ENCODE measurements at places on chromosomes 4 and X. TPM values are rescaled to one million over a fixed set of nuclear protein-coding genes. Genes with fewer than 3 reads are reported as not detected.

GPRASP3 gene
- 0.59 TPM for polyA plus RNA-seq

LONRF3 gene
- polyA plus RNA-seq: 1.5 TPM

MTTP gene
- not detected for polyA plus RNA-seq

DNA sequence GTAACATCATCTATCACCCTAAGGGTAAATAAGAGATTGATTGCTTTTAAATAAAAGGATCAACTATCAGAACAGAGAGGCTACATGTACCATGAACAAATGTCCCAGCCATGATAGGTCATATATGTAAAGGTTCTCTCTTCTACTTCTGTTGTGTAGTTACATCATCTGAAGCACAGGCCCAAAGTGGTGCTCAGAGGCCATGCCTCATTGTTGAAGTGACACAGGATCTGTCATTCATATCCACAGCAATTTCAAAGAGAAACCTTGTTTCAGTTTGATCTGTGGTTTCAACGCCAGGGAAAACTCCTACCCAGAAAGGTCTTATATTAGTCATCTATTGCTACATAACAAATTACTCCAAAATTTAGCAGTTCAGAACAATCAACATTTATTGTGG is 269.2 kb upstream of the MAOA start:
- no peak for DNase-seq

DNA sequence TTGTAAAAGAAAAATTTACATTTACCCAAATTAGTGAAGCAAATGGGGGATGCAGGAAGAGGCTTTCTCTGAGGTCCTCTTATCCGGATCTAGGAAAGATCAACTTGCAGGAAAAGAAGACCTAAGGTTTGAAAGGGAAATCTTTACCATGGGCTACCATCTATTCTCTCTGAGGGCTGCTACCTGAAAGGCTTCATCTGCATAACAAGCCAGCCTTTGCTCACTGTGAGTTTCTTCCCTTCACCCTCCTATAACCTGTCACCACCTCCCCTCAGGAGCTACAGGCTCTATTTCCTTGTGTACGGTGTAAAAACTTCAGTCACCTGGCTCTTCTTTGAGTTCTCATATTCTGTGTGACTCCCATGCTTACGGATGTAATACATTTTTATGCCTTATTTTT is 118.6 kb upstream of the BEND4 start:
- no peak for DNase-seq

DNA sequence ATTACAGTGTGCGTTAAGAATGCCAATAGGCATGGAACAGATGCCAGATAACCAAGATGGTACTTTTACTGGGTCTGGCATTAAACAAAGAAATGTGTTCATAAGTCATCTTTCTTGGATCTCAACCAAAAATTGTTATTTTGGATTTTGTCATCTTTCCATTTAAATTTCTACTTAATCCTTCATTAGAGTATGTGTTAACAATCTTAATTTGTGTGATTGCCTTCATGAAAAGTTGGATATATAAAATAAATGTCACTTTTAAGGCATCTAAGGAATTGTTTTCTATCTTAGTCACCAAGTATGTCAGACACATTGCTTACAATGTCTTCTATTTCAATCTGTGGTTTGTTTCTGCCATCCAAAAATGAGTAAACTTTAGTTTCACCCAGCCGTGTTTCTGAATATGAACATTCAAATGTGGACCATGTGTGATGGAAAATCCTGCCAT is 87.5 kb downstream of the PALLD start:
- no peak for DNase-seq

- DNase-seq: no peak
These were observed 163.3 kb upstream of the USP38 start for GRCh38 chr4:143021384-143021783.

GRCh38 chrX:115957862-115958490 is 212.6 kb upstream of the AGTR2 start:
- DNase-seq: no peak

- no peak for DNase-seq
These were observed 30.8 kb downstream of the DIAPH2 start for GRCh38 chrX:96715481-96715880.

DNA sequence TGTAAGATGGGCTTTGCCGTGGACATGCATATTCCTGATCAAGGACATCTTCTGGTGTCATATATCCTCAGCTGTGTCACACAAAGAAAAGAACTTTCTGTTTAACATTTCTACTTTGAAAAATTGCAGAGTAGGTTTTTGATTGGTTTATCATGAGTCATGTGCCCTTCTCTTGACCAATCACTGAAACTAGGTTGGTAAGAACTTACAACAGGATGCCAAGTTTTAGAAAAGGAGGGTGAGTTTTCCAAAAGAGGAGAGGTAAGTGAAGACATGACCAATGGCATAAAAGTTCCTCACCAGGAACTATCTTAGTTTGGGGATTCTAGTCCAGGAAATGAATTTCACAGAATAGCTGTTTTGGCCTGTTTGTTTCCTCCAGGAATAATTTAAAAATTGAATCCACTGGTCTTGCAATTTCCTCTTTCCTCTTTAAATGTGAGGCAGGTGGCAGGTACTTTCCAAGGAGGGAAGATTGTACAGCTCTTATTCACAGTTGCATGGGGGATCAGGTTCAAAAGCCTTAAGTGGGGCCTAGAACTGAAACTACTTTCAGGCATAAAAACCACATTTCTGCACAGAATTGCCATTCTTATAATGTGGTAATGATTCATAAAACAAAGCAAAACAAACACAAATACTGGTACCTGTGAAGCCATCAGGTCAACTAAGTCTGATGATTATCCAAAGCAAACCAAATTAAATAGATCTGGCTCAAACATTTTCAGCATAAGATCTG is 1114.5 kb upstream of the LCORL start:
- no peak for DNase-seq

DNA sequence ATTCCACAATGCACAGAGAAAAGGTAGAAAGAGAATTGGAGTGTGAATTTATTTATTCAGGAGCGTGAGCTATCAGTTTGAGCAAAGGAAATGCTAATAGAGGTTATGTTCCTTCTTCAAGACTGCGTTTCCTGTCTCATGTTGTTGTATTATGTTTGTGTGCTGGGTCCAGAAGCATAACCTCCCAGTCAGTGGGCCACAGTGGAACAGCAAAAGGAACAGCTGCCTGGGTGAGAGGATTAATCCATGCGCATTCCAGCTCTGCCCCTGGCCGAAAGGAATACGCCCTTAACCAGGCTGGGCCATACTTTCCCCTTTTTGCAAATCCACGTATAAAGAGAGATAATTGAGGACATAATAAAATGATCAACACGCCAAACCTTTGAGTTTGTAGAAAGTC is 32.4 kb upstream of the ARX start:
- DNase-seq: no peak

- DNase-seq: no peak
These were observed 8.5 kb upstream of the NEIL3 start for GRCh38 chr4:177301126-177301639.

Measured in CD4-positive, CD25-positive, alpha-beta regulatory T cell (primary cell).